Kidney (tissue), 22 donors: ENCODE measurements at places on chromosomes 6 and 20. TPM values are rescaled to one million over a fixed set of nuclear protein-coding genes. Genes with fewer than 3 reads are reported as not detected.

GRCh38 chr6:313917-314316, 21.6 kb downstream of the DUSP22 start:
- no peak for DNase-seq
- no peaks in the 10 kb centered on the region for H3K27me3 ChIP-seq
- H3K27ac ChIP-seq: no peak overlapping the region
- peaks cover 3% of the 10 kb centered on the region for H3K36me3 ChIP-seq
- H3K4me1 ChIP-seq: no peaks in the 10 kb centered on the region

- H3K36me3 ChIP-seq: no peaks in the 10 kb centered on the region
- peak within 1 kb of the TSS; percentile 52 for H3K4me3 ChIP-seq
- H3K4me1 ChIP-seq: no peaks in the 10 kb centered on the region
- DNase-seq: peak; percentile 80
- no peak within 1 kb of the TSS for H3K27ac ChIP-seq
- H3K27me3 ChIP-seq: no peaks in the 10 kb centered on the region
Measured at GRCh38 chr20:17530716-17531664, at the start of gene BFSP1. TSS of gene BFSP1 (minus strand) at chr20:17531379. CDS start at chr20:17531329, 50 bp downstream.

GRCh38 chr6:15602154-15602553, 60.7 kb downstream of the DTNBP1 start:
- H3K4me1 ChIP-seq: no peaks in the 10 kb centered on the region
- no peak overlapping the region for H3K27ac ChIP-seq
- DNase-seq: no peak
- H3K36me3 ChIP-seq: no peaks in the 10 kb centered on the region

DNA sequence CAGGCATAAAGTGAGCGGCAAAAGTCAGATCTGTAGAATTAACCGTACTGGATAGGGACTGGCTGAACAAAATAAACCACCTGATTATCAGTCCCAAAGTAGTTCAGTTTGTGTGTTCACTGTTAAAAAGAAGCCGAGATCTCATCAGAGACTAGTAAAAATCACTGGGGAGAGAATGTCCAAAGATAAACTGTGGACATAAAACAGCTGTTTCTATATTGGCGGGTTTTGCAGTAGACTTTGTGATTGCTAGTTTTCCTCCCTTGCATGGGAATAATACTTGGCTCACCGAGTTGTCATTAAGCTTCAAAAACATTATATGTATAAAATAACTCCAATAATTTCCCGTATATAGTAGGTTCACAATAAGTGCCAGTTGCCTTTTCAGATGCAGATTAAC, 114.2 kb upstream of the ID4 start:
- H3K27ac ChIP-seq: no peak overlapping the region
- DNase-seq: no peak
- no peaks in the 10 kb centered on the region for H3K27me3 ChIP-seq
- H3K4me1 ChIP-seq: no peaks in the 10 kb centered on the region
- H3K36me3 ChIP-seq: no peaks in the 10 kb centered on the region

EBF4 gene
- 10.2 TPM for total RNA-seq

DNA sequence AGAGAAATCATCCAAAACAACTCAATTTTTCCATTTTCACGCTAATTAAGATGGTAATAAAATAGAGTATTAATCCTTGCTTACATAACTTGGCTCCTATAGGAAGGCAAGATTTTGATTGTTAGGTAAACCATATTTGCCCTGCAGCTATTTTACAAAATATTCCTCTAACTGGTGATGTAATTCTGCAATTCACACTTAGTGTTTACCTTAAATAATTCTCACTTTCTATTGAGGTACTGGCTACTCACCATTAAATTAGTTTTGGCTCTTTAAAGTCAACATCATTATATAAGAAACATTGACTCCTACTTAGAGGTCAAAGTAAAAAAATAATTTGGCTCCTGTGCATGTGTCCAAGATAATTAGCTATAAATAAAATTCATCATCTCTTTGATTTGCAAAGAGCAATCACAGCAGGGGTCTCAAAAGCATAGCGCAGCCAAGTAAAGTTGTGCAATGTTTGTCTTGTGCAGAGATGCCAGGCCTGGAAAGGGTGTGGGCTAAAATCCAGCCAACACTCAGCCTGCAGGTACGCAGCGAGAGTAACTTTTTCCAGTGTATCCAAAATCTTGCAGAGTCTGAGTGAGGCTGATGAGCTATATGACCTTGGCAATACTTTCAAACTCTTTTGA, 501.2 kb downstream of the MMUT start:
- H3K4me3 ChIP-seq: no peak overlapping the region
- H3K27me3 ChIP-seq: no peaks in the 10 kb centered on the region
- H3K4me1 ChIP-seq: no peaks in the 10 kb centered on the region
- no peak for DNase-seq
- no peaks in the 10 kb centered on the region for H3K36me3 ChIP-seq

DNA sequence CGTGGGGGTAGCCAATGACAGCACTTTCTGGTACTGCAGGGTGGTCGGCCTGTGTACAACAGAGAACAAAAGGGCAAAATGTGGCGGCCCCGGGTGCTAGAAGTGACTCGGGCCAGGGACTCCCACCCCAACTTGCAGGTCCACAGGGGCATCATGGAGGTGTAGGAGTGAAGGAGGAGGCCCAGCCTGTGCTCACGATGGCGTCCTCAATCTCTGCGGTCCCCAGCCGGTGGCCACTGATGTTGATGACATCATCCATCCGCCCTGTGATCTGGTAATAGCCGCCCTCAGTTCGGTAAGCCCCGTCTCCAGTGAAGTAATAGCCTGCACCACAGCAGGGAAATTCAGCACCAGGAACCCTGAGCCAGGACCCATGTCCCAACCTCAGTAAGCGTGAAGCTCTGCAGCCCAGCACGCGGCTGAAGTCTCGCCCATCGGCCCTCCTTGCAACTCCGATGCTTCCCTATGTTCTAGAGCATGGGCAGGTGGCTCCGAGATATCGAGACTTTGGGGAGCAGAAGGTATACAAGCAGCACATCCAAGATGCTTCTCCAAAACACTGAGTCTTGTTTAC, 20.2 kb upstream of the APMAP start:
- no peak overlapping the region for H3K4me3 ChIP-seq
- no peaks in the 10 kb centered on the region for H3K27me3 ChIP-seq
- DNase-seq: no peak

GRCh38 chr6:118281291-118281690, 266.8 kb upstream of the PLN start:
- no peak overlapping the region for H3K4me3 ChIP-seq
- no peak for DNase-seq
- H3K36me3 ChIP-seq: no peaks in the 10 kb centered on the region
- H3K4me1 ChIP-seq: no peaks in the 10 kb centered on the region
- H3K27me3 ChIP-seq: no peaks in the 10 kb centered on the region
- H3K27ac ChIP-seq: no peak overlapping the region

DNA sequence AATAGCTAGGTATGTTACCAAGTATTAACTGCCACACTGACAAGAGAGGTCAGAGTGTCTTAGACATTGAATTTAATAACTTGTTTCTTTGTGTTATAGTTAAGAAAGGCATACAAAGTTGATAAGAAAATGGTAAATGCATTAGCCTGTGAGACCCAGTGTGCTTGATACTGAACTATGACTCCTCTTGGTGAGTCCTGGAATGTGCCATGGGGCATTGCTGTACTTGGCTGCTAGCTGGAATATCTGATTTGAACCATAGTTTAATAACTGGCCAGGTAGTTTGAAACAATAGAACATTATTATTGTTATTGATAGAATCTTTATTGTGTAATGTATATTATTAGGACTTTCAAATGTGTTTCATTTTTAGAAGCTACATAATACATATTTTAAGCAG, 70.0 kb downstream of the ZFAND3 start:
- no peaks in the 10 kb centered on the region for H3K27me3 ChIP-seq
- peaks cover 16% of the 10 kb centered on the region for H3K4me1 ChIP-seq
- DNase-seq: no peak
- H3K27ac ChIP-seq: no peak overlapping the region
- no peaks in the 10 kb centered on the region for H3K36me3 ChIP-seq

GRCh38 chr6:11126876-11127275, 15.4 kb upstream of the ERVFRD-1 start:
- no peaks in the 10 kb centered on the region for H3K27me3 ChIP-seq
- no peak for DNase-seq
- H3K36me3 ChIP-seq: no peaks in the 10 kb centered on the region
- no peak overlapping the region for H3K27ac ChIP-seq

OXT gene
- total RNA-seq: not detected

GRCh38 chr20:19973961-19974629, 43.1 kb upstream of the NAA20 start:
- DNase-seq: peak; percentile 51
- no peaks in the 10 kb centered on the region for H3K27me3 ChIP-seq
- no peaks in the 10 kb centered on the region for H3K36me3 ChIP-seq
- H3K4me1 ChIP-seq: peaks cover 10% of the 10 kb centered on the region

- H3K4me3 ChIP-seq: no peak overlapping the region
- H3K27me3 ChIP-seq: no peaks in the 10 kb centered on the region
- no peaks in the 10 kb centered on the region for H3K36me3 ChIP-seq
- no peak overlapping the region for H3K27ac ChIP-seq
Measured at GRCh38 chr6:168299541-168300511, 19.8 kb downstream of the DACT2 start.

DNA sequence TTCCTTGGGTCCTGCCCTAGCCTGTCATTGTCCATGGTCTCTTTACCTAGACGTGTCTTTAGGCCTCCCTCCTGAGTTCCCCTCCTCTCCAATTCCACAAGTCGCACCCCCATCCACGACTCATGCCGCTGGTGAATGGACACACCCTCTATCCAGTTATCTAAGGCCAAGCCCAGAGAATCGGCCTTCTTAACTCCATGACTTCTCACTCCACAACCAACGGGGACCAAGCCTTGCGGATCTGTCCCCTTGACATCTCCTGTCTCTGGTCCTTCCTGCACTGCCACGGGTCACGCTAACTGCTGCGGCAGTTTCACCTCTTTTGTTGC, 7.0 kb upstream of the RREB1 start:
- H3K27ac ChIP-seq: no peak overlapping the region
- no peak for DNase-seq
- no peak overlapping the region for H3K4me3 ChIP-seq
- H3K27me3 ChIP-seq: no peaks in the 10 kb centered on the region
- H3K4me1 ChIP-seq: no peaks in the 10 kb centered on the region

- no peak for DNase-seq
- no peaks in the 10 kb centered on the region for H3K27me3 ChIP-seq
- no peak overlapping the region for H3K4me3 ChIP-seq
- H3K36me3 ChIP-seq: no peaks in the 10 kb centered on the region
- H3K4me1 ChIP-seq: no peaks in the 10 kb centered on the region
Measured at GRCh38 chr20:54431156-54431944, 44.0 kb upstream of the DOK5 start.

DNA sequence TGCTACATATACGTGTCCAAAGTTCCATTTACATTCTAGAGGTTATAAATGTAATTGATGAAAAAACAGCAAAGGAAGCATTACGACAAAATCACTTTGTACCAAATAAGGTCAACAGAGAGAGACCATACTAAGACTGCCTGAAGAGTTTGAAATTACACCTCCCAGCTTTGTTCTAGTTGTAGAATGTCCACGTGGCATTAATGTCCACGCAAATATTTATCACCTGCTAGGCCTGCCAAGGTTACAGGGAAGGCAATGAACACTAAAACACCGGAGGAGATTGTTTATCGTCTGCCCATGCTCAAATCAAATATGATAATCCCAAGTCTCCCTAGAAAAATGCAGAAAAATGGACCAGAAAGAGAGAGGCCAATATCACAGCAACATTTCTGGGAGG, 6.2 kb downstream of the RALGAPA2 start:
- DNase-seq: no peak
- H3K27ac ChIP-seq: no peak overlapping the region
- peaks cover 4% of the 10 kb centered on the region for H3K4me1 ChIP-seq
- H3K4me3 ChIP-seq: no peak overlapping the region
- H3K27me3 ChIP-seq: no peaks in the 10 kb centered on the region
- no peaks in the 10 kb centered on the region for H3K36me3 ChIP-seq

DNA sequence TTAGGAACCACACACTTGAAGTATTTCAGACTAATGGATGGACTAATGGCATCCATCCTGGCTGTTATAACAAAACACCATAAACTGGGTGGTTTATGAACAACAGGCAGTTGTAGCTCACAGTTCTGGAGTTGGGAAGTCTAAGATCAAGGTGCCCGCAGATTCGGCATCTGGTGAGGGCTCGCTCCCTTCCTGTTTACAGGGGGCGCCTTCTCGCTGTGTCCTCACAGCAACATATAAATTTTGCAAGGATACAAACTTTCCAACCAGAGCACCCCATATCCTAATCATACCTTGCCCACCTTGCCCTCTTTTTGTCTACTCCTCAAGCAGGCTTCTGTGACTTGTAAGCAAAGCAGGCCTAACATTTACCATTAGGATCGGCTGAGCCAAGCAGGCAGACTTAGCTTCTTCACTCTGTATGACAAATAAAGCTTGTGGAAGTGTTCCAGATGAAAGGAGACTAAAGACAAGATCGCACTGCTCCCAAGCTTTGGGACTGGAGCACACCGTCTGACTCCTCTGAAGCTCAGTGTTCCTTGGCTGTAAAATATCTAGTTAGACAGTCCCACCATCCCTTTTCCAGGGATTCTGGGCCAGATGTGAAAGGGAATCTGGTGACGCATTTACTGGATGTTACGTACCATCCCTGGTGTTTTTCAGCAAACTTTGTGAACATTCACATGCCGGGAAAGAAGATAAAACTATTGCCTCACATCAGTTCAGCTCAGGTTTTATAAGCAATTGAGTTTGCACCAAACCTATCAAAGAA, 34.9 kb downstream of the GFOD1 start:
- no peaks in the 10 kb centered on the region for H3K4me1 ChIP-seq
- no peaks in the 10 kb centered on the region for H3K36me3 ChIP-seq
- DNase-seq: no peak
- no peaks in the 10 kb centered on the region for H3K27me3 ChIP-seq

- no peak overlapping the region for H3K4me3 ChIP-seq
- H3K27me3 ChIP-seq: no peaks in the 10 kb centered on the region
- H3K36me3 ChIP-seq: no peaks in the 10 kb centered on the region
- H3K27ac ChIP-seq: no peak overlapping the region
Measured at GRCh38 chr6:37525460-37526357, 26.0 kb upstream of the CCDC167 start.

DNA sequence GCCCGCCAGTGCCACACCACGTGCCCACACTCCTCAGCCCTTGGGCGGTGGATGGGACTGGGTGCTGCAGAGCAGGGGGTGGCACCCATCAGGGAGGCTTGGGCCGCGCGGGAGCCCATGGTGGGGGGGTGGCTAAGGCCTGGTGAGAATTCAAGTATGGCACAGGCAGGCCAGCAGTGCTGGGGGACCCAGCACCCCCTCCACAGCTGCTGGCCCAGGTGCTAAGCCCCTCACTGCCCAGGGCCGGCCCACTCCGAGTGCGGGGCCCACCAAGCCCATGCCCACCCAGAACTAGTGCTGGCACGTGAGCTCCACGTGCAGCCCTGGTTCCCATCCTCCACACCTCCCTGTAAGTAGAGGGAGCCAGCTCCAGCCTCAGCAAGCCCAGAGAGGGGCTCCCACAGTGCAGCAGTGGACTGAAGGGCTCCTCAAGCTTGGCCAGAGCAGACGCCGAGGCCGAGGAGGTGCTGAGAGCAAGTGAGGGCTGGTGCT, 1091.1 kb upstream of the GJE1 start:
- no peak overlapping the region for H3K27ac ChIP-seq
- H3K27me3 ChIP-seq: no peaks in the 10 kb centered on the region
- H3K4me1 ChIP-seq: no peaks in the 10 kb centered on the region
- no peaks in the 10 kb centered on the region for H3K36me3 ChIP-seq

DNA sequence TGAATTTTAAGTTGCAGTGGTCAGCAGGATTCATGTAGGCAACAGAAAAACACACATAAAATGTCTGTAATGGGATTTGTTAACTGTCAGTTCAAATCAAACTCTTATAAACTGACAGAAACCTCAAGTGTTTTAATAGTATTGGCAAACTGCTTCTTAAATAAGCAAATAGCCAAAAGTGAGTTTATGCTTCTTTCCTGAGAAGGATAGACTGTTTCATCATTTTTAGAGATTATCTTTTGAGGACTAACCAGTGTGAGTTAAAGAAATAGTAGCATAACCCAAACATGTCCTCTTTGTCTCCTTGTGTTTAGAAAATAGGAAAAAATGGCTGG, 68.0 kb downstream of the AIG1 start:
- no peak for DNase-seq
- no peak overlapping the region for H3K27ac ChIP-seq
- no peaks in the 10 kb centered on the region for H3K4me1 ChIP-seq
- no peak overlapping the region for H3K4me3 ChIP-seq
- no peaks in the 10 kb centered on the region for H3K36me3 ChIP-seq
